ENCODE measurements at places on chromosomes 7 and 10.

DNA sequence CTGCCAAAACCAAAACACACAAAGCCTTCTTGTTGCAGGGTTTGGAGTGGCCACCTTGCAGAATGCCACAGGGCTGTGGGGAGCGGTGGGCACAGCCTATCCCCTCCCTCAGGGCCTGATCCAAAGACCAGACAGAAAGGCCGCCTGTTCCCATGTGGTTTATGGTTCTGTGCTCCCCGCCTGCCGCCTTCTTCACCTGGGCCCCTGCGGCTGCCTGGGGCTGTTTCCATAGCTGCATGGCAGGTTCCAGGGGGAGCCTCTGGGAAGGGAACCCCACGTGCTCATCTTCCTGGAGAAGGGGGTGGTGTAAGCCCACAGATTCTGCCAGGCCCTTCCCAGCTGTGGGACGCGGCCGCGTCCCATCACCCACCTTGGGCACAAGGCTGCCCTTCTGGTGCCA, 70.7 kb upstream of the EZH2 start:
- no peaks in the 10 kb centered on the region for H3K4me1 ChIP-seq
- H3K4me3 ChIP-seq = no peak overlapping the region
- H3K27ac ChIP-seq = no peak overlapping the region
- no peaks in the 10 kb centered on the region for H3K36me3 ChIP-seq

- H3K36me3 ChIP-seq = no peaks in the 10 kb centered on the region
- no peak overlapping the region for H3K4me3 ChIP-seq
- no peaks in the 10 kb centered on the region for H3K27me3 ChIP-seq
Observed at GRCh38 chr10:4984971-4985594, 18.6 kb downstream of the AKR1C2 start.

- H3K27ac ChIP-seq = no peak overlapping the region
- no peaks in the 10 kb centered on the region for H3K4me1 ChIP-seq
- no peak for DNase-seq
- H3K36me3 ChIP-seq = peaks cover 2% of the 10 kb centered on the region
- H3K4me3 ChIP-seq = no peak overlapping the region
Observed at GRCh38 chr10:101597091-101597900, 9.2 kb downstream of the DPCD start.

DNA sequence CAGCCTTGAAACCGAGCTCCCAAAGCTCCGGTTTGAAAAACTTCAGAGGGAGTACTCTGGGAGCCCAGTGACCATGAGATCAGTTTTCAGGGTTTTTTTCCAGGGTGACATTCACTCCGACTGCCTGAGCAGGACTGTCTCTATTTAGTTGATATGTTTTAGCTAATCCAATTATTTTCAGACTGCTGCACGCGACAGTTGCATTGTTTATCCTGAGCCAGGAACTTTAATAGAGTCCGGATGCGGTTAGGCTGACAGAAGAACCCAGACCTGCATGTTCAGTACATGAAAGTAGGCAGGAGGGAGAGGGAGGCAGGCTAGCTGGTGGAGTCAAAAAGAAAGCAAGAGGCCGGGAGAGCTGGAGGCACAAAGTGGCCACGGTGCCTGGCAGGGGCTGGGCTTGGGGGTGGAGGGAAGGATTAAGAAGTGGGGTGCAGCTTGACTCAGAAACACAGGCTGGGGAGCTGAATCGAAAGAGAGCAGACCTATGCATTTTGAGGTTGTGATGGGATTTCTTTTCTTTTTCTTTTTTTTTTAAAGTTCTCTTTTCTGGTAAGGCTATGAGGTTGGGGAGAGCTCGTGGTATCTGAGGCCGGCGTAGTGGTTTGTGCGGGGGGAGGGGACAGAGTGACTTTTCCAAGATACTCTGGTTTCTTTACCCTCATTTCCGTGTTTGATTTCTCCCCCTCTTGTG, 5.7 kb downstream of the GATA3 start:
- DNase-seq = peak; percentile 25
- H3K4me1 ChIP-seq = no peaks in the 10 kb centered on the region
- H3K27me3 ChIP-seq = peaks cover 76% of the 10 kb centered on the region
- no peak overlapping the region for H3K4me3 ChIP-seq
- H3K27ac ChIP-seq = no peak overlapping the region
- H3K36me3 ChIP-seq = no peaks in the 10 kb centered on the region

- H3K4me1 ChIP-seq = no peaks in the 10 kb centered on the region
- no peak overlapping the region for H3K4me3 ChIP-seq
- H3K36me3 ChIP-seq = no peaks in the 10 kb centered on the region
Observed at GRCh38 chr7:159098811-159099655, 45.6 kb downstream of the VIPR2 start.

- peaks cover 13% of the 10 kb centered on the region for H3K36me3 ChIP-seq
- DNase-seq = peak; percentile 32
- no peaks in the 10 kb centered on the region for H3K27me3 ChIP-seq
Observed at GRCh38 chr10:124680675-124681074, 63.5 kb downstream of the FAM53B start.

GRCh38 chr7:101550641-101551541, 78.2 kb downstream of the MYL10 start:
- no peaks in the 10 kb centered on the region for H3K36me3 ChIP-seq
- H3K27ac ChIP-seq = no peak overlapping the region
- no peak overlapping the region for H3K4me3 ChIP-seq
- H3K4me1 ChIP-seq = no peaks in the 10 kb centered on the region
- peaks cover 27% of the 10 kb centered on the region for H3K27me3 ChIP-seq
- DNase-seq = no peak

DNA sequence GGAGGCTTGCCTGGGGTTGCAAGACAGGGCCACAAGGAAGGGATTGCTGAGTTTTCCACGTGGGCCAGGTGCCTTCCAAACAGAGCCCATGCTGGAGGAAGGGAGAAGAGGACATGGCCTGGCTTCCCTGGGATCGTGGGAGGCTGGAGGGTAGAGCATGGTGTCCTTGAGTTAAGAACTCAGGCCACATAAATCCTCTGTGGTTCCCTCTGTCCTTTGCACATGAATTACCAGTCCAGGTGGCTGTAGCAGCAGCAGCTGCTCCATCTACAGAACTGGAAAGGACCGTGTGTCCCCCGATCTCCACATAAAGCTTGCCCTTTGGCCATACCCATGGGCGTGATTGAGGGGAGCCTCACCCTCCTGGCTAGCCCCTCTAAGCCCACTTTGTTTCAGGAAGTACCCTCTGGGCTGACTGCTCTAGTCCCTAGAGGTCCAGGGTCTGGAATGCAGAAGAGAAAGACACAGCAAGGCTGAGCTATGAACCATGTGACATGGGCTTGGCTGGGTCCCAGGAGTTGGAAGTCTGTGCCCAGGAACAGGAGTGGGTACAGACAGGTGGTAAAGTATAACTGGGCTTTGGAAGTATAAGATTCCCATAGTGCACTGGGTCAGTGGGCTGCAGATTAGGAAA, 84.9 kb downstream of the C10orf105 start:
- H3K4me1 ChIP-seq = no peaks in the 10 kb centered on the region
- H3K27ac ChIP-seq = no peak overlapping the region
- no peaks in the 10 kb centered on the region for H3K36me3 ChIP-seq
- peaks cover 66% of the 10 kb centered on the region for H3K27me3 ChIP-seq
- H3K4me3 ChIP-seq = no peak overlapping the region

- H3K27ac ChIP-seq = no peak overlapping the region
- no peak overlapping the region for H3K4me3 ChIP-seq
- H3K4me1 ChIP-seq = no peaks in the 10 kb centered on the region
- DNase-seq = no peak
- peaks cover 11% of the 10 kb centered on the region for H3K27me3 ChIP-seq
Observed at GRCh38 chr10:126527645-126528314, 139.5 kb upstream of the ADAM12 start.

GRCh38 chr7:47485640-47486435, 96.1 kb downstream of the TNS3 start:
- H3K36me3 ChIP-seq = no peaks in the 10 kb centered on the region
- no peaks in the 10 kb centered on the region for H3K27me3 ChIP-seq
- DNase-seq = peak; percentile 45

DNA sequence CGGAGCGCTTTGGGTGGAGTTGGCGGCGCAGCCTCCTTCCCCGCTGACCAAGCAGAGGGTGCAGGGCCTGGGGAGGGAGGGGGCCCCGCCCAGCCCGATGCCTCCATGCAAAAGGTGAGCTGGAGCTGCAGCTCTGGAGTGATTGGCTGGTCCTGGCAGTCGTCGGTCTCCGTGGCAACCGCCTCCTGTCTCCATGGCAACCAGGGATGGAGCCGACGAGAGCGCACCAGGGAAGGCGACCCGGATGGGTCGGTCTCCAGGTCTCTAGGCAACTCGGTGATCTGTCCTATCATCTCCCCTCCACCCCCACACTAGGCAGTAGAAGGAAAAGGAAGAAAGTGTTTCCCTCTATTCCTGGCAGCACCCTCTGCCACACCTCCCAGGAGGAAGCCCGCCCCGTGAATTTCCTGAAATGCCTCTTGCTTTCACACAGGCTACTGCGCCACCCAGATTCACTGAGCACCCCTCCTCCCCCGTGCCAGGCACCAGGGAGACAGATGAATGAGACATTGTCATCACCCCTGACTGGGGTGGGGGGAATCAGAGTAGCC, 647 bp upstream of the NACAD start:
- H3K4me3 ChIP-seq = peak overlapping the region; percentile 62
- no peaks in the 10 kb centered on the region for H3K27me3 ChIP-seq
- peaks cover 5% of the 10 kb centered on the region for H3K36me3 ChIP-seq
- peaks cover 4% of the 10 kb centered on the region for H3K4me1 ChIP-seq

DNA sequence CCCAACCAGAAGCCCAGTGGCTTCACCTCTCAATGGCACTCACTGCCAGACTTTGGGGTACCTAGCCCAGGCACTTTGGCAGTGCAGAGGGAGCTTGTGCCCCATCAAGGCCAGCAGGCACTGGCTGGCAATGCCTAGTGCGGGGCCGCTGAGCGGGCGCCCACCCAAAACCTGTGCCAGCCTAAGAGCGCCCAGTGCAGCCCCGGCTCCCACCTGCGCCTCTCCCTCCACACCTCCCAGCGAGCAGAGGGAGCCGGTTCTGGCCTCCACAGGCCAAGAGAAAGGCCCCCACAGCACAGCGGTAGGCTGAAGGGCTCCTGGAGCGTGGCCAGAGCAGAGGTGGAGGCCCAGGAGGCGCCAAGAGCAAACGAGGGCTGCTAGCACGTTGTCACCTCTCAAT, 930.8 kb downstream of the IPMK start:
- no peak overlapping the region for H3K27ac ChIP-seq
- no peaks in the 10 kb centered on the region for H3K4me1 ChIP-seq
- DNase-seq = no peak
- H3K27me3 ChIP-seq = no peaks in the 10 kb centered on the region

DNA sequence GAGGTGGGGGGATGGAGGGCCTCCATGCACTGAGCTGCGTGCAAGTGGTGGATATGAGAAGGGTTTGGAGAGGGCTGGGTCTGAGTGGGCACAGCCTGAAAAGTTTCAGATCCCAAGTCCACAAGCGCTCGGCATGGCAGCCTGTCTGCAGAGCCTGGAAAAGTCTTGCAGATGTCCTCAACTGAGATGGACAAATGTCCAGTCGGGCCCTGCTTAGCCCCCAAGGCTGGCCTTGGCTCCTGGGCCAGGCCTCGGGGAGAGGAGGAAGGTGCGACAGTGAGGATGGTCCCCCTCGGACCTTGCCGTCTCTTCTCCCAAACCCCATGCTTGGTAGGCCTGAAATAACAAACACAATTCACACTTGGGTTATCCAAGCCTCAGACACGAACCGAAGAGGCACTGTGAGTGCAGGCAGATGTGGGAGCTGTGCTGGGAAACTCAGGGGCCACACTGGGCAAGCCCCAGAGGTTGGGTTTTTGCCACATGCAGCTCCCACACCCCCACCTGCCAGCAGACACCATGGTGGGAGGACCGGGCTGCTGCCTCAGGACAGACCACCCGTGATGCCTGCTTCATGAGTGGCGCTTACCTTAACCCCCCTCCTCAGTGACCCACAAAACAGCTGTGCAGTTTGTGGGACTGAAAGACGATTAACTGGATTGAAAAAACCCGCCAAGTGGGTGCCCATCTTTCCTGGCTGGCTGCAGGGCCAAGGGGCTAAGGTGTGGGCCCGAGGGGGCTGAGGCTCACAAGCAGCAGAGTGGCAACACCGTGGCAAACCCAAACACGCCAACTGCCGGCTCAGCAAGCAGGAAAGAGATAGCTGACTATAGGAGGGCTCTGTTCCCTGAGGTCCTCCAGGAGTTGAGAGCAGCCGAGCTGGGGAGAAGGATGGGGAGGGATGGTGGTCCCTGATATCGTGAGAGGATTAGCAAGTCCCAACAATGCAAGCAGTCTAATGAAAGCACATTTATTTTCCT, 156.8 kb downstream of the RNF216 start:
- H3K4me1 ChIP-seq = peaks cover 16% of the 10 kb centered on the region
- H3K27me3 ChIP-seq = no peaks in the 10 kb centered on the region
- peak overlapping the region; percentile 7 for H3K27ac ChIP-seq
- H3K36me3 ChIP-seq = peaks cover 39% of the 10 kb centered on the region
- H3K4me3 ChIP-seq = no peak overlapping the region

DNA sequence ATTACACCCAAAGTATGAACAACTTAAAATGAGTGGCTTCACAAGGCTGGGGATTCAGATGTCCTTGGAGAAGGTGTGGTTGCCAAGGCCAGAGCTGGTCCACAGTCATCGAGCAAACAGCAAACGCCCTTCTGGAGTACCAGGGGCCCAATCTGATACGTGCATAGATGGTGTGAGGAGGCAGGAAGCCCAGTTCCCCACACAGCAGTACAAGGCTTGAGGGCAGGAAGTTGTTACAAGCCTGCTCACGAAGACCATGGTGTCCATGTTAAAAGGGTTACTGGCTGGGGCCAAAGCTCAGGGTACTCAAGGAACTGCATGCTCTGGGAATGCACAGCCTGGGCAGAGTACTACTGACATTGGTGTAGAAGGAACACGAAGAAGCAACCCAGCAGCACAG, 4.6 kb upstream of the ANKRD26 start:
- H3K27ac ChIP-seq = no peak overlapping the region
- H3K27me3 ChIP-seq = no peaks in the 10 kb centered on the region
- no peak for DNase-seq
- no peaks in the 10 kb centered on the region for H3K4me1 ChIP-seq
- no peak overlapping the region for H3K4me3 ChIP-seq
- H3K36me3 ChIP-seq = peaks cover 12% of the 10 kb centered on the region

Measured in IMR-90 (cell line).